ENCODE measurements at places on chromosomes 2 and 18.

DNA sequence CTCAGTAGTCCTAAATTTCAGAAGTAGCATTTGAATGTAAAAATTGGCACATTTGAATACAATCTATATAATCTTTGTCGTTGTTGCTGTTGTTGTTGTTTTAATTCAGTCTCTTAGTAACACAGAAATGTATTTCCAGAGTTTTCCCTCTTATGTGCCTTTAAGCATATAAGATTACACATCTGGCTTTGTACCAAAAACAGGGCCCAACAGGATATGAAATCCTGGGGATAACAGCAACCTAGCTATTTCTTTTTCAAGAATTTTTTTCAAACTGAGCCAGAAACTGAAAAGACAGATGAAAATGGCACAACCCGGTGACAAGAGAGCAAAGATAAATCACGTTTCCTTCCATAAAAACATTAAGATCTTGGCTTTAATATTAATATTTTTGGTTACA is 906.7 kb downstream of the NRXN1 start:
- DNase-seq = no peak
- H3K4me1 ChIP-seq = peaks cover 42% of the 10 kb centered on the region
- H3K36me3 ChIP-seq = no peaks in the 10 kb centered on the region
- no peaks in the 10 kb centered on the region for H3K27me3 ChIP-seq
- H3K4me3 ChIP-seq = no peak overlapping the region

- no peak overlapping the region for H3K27ac ChIP-seq
- H3K36me3 ChIP-seq = no peaks in the 10 kb centered on the region
Measured at GRCh38 chr2:56009758-56010458, 86.3 kb upstream of the EFEMP1 start.

DNA sequence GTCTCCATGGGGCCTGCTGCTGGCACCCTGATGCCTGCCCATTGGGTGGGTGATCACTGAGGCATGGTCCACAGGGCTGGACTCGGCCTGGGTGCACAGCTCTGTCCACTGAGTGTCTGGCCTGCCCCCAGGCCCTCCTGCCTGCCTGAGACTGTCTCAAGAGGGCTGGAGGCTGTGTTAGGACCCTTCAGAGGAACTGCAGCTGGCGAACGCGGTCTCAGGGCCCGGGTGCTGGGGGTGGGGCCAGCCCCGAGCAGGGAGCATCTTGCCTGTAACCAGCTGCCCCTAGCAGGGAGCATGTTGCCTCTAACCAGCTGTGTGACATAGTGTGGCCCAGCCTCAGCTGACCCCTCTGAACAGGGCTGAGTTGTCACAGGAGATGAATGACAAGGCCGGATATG is 50.0 kb downstream of the TWIST2 start:
- H3K4me3 ChIP-seq = no peak overlapping the region
- peaks cover 30% of the 10 kb centered on the region for H3K4me1 ChIP-seq
- no peak overlapping the region for H3K27ac ChIP-seq
- DNase-seq = no peak

- DNase-seq = no peak
- no peaks in the 10 kb centered on the region for H3K4me1 ChIP-seq
- H3K27me3 ChIP-seq = no peaks in the 10 kb centered on the region
- no peak overlapping the region for H3K27ac ChIP-seq
- peaks cover 8% of the 10 kb centered on the region for H3K36me3 ChIP-seq
- H3K4me3 ChIP-seq = no peak overlapping the region
Measured at GRCh38 chr2:240480834-240481623, 45.6 kb downstream of the GPC1 start.

DNA sequence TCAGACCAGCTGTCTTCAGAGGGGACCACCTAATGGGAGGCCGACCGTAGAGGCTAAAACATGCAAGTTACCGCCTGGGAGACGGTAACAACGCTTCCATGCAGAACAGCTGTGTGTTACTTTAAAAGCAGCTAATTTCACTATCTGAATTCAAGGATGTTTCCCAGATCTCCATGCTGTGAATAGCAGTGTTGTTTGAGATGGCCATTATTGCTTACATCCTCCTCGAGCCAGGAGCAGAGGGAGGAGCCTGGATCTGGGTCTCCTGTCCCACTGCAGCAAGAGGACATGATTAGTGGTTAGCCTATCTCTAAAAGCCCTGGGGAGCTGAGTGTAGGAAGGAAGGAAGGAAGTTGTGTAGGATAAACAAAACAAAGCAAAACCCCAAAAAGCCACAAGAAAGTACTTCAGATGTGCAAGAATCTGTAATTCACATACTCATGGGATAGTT is 50.9 kb downstream of the ACTR2 start:
- no peak overlapping the region for H3K4me3 ChIP-seq
- no peak for DNase-seq
- H3K36me3 ChIP-seq = no peaks in the 10 kb centered on the region
- H3K27ac ChIP-seq = no peak overlapping the region
- H3K27me3 ChIP-seq = no peaks in the 10 kb centered on the region

All from mesothelial cell of epicardium (in vitro differentiated cells).